ENCODE measurements at places on chromosomes 7 and 10.

- no peak for DNase-seq
Observed at GRCh38 chr10:373526-374309, 238.5 kb downstream of the ZMYND11 start.

DNA sequence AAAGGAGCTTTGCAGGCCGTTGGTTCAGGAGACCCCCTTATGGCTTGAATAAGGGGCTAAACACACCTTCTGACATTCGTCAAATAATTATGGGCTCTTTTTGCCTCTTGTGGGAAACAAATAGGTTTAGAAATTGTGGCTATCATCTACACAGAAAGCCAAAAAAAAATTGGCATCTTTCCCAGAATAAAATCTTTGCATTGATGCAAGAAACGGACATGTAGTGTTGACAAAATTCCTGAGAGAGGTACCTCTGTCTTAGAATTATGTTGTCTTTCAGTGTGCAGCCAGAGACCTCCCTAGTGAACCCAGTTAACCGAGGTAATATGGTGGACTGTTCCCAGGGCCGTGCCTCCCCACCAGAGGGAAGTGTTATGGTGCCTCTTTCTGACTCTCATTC lies 283.9 kb downstream of the SDHAF3 start:
- DNase-seq = no peak

GRCh38 chr7:28195910-28196620 lies 15.5 kb upstream of the JAZF1 start:
- no peak for DNase-seq

GRCh38 chr10:59959504-59960018 lies 53.2 kb upstream of the CCDC6 start:
- DNase-seq = no peak

DNA sequence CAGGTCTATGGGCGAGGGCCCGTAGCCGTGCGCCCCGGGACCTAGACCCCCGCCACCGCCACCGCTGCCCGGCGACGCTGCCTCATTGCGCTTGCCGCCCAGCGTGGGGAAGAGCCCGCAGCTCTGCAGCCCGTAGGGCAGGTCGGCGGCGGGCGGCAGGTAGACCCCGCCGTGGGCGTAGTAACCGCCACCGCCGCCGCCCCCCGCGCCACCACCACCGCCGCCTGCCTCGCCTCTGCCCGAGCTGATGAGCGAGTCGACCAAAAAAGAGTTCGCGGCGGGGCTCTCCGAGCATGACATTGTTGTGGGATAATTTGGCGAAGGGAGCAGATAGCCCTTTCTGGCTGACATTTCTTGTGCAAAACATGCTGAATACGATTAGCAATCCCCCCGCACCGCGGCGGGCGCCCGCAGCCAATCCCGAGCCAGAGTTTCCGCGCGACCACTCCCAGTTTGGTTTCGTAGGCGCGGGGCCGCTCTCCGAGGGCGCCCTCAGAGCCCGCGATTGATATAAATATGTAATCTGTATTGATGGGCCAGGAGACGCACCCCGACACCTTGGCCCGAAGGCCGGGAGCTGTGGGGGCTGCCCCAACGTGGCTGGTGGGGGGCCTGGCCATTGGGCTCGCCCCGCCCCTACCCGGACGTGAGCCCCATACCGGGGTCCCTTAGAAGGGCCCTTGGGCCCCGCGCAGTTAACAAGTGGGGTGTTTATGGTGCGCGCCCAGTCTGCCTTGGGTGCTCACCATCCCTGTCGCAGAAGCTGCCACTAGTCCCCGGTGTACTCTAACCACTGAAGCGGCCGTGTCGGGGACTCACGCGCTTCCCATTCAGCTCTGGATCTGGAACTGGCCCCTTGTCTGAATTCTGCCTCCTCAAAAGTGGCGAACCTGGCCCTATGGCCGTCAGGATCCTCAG lies at the start of gene HOXA10:
TSS of gene HOXA10 (minus strand) at position 365 of the 918 bp plus-strand sequence. CDS start at position 351, 14 bp downstream.
- no peak for DNase-seq

- DNase-seq = no peak
Observed at GRCh38 chr7:107728276-107728675, 15.7 kb upstream of the CBLL1 start.

DNA sequence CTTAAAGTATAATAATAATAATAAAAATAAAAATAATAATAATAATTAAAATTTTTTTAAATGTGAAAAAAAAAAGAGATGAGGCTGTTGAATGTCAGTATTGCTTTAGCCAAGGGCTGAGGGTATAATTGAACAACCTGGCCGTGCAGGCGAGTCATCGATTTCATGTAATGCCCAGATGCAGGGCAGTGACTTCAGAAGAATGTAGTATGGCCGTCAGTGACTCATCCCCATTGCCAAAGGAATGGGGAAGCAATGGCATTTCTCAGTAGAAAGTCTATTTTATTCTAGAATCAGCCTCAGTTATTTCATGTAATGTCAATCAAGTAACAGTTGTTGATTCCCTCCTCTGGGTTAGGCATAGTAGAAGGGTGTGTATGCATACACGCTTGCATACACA lies 516.4 kb downstream of the GLRX3 start:
- no peak for DNase-seq

- DNase-seq = no peak
Observed at GRCh38 chr7:44148961-44149536, 7.9 kb upstream of the MYL7 start.

DNA sequence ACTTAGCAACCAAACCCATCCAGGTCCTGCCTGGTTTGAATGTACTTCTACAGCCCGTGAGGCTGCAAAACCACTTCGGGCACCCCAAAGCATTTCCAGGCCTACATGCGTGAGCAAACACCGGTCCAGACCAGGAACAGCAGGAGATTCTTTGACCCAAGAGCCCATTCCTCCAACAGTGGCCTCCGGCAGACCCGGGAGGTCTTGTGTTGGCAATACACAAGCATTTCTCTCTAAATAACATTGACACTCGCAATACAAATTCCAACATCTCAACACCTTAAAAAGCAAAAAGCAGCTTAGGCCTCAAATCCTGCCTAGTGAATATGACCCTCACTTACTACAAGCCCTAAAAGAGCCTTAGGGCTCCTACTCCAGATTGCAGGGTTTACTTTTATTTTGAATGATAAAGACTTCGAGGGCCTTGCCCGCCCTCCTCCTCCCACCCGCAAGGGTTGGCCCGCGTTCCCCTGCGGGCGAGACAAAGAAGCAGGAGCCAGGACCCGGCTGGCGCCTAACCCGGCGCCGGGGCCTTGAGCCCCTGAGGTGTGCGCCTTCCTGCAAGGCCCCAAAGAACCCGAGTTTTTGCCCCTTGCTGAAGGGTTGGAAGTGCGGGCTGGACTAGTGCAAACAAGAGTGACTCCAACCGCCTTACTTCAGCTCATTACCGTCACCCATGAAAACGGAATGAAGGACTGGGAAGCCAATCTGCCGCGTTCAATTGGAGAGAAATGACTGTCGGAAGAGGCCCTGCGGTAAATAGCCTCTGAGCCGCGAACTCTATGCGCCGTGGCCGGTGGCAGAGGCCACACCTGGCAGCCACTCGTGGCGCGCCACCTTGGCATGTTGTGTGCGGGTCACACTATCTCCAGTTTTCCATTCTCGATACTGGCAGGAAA lies 3.4 kb upstream of the DLX6 start:
- DNase-seq = no peak

DNA sequence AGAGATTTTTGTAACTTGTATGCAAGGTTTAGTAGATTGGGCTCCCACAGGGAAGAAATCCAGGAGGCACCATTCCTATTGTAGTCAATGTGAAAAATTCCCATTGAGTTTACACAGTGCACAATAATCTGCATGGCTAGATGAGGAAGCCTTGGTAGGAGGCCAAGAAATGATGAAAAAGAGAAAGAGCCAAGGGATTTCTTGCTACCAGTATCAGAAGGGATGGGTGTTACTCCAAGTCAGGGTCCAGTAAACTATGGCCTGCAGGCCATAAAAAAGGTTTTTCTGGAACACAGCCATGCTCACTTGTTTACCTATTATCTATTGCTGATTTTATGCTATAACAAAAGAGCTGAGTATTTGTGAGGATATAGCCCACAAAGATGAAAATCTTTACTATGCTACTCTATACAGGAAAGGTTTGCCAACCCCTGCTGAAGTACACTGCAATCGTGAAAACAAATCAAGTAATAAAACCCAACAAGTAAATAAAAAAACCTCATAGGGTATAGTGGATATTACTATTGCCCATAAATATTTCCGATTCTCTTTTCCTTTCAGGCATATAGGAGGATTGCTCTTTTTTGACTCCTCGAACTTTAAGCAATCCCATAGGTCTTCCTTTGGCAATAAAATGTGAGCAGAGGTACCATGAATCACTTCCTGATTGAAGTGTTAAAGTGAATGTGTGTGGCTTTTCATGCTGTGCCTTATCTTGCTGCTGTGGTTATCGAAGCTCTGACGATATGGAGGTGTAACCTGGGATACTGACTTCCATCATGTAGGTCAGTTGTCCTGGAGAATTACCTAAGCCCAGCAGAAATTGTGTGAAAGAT lies 256.3 kb upstream of the MAGI2 start:
- no peak for DNase-seq

DNA sequence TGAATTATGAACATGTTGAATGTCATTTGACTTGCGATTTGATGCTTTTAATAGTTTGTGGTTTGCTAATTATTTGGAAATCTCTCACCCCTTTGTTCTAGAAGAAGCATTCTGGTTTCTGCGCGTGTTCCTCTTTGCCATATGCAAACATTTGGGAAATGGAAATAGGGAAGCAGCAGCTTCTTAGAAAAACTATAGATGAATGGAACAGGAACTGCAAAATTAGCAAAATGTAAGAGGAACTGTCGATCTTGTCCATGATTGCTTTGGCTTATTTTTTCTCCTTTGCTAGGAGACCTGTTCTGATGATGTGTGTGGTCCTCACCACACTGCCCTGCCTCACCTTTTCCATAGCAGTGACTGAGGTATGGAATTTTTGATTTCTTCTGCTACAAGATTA lies 19.0 kb downstream of the TMEM236 start:
- no peak for DNase-seq

GRCh38 chr10:75978213-75978612 lies 546.8 kb downstream of the LRMDA start:
- DNase-seq = no peak

DNA sequence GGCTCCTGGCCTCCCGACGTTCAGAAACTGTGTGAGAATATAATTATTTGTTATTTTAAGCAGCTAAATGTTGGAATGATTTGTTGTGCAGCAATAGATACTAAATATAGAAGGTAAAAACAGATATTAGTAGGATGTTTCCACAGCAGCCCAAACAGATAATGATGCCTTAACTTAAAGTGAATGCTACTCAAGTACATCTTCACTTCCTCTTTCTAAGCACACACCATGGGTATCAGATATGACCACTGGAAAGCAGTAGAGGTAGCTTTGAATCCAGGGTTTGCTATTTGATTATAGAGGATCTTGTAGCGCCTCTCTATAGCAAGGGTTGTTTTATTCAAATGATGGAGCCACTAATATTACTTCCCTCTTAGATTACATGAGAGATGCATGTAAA lies 38.2 kb upstream of the BET1 start:
- DNase-seq = no peak

DNA sequence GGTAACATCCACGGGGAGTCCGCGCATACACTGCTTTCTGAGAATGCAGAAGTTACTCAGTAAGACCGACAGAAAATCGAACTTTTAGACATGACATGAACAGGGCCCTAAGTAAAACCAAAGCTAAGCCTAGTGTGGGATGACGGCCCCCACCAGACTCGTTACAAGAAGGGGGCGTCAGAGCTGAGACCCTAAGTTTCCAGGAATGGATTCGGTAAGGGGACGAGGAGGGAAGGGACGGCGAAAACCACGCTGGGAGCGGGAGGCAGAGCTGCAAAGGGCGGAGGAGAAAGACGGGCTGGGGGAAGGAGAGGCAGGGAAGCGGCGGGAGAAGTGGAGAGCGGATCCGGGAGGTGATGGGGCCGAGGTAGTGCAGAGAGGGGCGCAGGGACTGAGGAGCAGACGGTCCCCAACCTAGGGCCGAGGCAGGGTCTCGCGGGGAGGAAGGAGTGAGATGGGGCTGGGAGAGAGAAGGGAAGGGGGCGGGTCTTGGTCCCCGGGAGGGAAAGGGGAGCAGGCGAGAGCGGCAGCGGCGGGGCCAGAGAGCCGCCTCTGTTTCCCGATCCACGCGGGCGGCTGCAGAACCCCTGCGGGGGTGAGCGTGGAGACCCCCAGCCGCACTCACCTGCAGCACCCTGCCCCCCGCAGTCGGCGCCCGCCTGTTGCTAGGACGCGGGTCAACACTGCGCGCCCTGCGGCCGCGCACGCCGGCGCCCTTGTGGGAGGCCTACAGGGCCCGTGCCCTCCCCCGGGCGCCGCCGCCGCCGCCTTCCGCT lies 513 bp downstream of the ODAD2 start:
- no peak for DNase-seq

DNA sequence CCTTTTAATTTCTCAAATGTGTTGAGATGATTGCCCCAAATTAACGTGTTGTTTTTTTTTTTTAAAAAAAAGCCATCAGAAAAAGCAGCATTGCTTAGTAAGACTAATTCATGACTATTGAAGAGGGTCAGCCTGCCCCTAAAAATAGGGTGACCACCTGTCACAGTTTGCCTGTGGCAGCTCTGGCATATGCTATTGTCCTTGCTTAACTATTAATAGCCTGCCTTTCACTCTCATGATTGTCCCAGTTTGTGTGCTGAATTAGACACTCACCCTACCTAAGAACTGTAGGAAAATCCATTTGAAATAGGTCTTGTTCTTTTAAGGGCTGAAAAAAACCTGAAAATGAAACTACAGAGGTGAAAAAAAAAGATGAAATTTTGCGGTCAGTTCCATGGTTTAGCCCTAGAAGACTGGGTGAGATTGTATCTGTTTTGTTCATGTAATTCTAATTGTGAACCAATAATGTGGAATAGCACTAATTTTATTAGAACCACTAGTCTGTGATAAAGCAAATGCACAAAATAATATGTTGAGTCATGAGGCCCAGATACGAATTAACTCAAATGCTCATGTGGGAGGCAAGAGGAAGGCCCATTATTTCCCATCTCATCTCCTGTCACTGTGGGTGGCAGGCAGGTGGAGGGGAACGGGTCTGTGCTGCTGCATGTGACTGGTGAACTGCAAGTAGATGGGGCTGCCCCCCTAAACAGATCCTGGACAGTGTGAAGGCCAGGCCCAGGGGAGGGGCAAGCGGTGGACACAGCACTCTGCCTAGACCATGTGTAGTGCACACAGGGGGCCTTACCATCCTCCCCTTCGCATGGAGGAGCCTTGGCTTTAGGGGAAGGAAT lies 265.4 kb upstream of the NFE2L3 start:
- DNase-seq = no peak

GRCh38 chr7:45325378-45325777 lies 167.8 kb downstream of the RAMP3 start:
- DNase-seq = no peak

GRCh38 chr10:34775044-34775637 lies 40.0 kb downstream of the PARD3 start:
- DNase-seq = no peak

GRCh38 chr7:15751191-15751701 lies 64.8 kb upstream of the MEOX2 start:
- no peak for DNase-seq
